Epithelial cell of umbilical artery (primary cell): ENCODE measurements at places on chromosomes 2 and 18. TPM values are rescaled to one million over a fixed set of nuclear protein-coding genes. Genes with fewer than 3 reads are reported as not detected.

The MGAT4A gene
- 84.5 and 86.7 TPM in 2 replicates for total RNA-seq

The PLGLB2 gene
- 0.32 and 3.0 TPM in 2 replicates for total RNA-seq

The RAPGEF4 gene
- total RNA-seq: 10.4 and 15.0 TPM in 2 replicates

The KCNG2 gene
- not detected in 2 replicates for total RNA-seq
